Erythroblast (primary cell): ENCODE measurements at places on chromosomes 7 and 10.

GRCh38 chr10:62121187-62121530 lies 147.5 kb downstream of the RTKN2 start:
- no peak for DNase-seq

- DNase-seq = no peak
Measured at GRCh38 chr7:25385506-25386136, 157.3 kb upstream of the NPVF start.

DNA sequence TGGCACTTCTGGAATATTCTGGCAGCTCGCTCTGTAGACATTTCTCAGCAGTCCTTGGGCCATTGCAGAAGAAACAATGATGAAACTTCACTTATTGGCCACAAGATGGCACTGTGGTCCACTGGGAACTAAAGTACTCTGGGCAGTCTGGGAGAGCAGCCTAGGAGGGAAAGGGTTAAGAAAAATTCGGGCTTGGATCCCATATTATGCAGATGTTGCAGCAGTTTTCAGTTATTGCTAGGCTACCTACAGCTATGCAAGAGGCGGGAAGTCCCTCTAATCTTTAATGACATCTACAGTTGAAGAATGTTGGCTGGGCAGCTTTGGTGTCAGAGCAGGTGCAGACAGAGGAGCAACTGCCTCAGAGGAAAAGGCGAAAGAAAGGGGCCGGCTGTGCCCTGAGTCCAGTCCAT lies 201.7 kb upstream of the PRSS58 start:
- peak; percentile 61 for DNase-seq

- no peak for DNase-seq
Measured at GRCh38 chr10:30758338-30758737, 128.8 kb upstream of the LYZL2 start.

DNA sequence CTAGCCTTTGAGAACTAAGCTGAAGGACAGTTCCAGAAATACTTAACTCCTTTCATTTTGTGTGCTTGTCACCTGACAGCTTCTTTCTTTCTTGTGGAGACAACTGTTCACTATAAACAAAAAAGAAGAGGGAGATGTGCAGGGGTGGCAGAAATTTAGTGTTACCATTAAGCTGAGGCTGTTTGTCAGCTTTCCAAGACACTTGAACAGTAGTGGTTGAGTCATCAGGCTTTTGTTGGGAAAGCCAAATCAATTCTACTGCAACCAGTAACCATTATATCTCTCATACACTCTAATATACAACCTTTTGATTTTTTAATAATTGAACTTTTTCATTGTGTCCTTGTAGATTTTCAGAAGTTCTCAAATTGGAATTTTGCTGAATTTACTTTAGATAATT lies 75.3 kb downstream of the POLL start:
- no peak for DNase-seq

DNA sequence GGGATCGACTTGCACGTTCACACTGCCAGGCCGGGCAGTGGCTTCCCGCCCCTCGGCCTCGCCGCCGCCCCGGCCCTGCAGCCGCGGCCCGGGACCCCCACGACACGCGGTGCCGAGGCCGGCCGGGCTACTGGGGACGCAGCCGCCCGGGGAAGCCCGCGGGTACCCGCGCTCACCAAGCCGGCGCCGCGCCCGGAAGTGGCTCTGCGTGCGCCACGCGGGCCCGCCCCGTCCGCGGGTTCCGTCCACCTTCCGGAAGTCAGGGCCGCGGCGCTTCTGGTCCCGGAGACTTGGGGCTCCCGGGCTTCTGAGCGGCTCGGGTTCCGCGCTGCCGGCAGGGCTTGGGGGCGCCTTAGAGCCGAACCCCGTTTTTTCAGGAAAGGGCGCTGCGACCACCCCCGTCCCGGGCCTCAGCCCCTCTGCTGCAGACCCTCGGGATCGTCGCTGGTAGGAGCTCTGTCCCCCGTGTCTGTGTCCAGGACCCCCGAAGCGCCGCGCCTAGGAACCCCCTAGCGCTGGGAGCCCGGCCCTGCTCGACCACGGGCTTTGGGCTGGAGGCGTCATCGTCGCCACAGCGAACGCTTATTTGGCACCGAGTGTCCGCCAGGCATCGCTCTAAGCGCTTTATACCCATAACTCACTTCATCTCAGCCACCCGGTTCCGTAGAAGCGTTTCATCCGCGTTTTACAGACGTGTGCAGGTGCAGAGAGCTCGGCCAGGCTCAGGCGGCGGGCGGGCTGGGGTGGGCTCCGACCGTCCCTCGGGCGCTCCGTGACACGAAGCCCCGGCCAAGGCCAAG lies at the start of gene PSMG3:
Gene PSMG3, minus strand, starts transcription at position 200 of the 800 bp plus-strand sequence. CDS start 693 bp downstream, outside the sequence.
- peak; percentile 95 for DNase-seq

DNA sequence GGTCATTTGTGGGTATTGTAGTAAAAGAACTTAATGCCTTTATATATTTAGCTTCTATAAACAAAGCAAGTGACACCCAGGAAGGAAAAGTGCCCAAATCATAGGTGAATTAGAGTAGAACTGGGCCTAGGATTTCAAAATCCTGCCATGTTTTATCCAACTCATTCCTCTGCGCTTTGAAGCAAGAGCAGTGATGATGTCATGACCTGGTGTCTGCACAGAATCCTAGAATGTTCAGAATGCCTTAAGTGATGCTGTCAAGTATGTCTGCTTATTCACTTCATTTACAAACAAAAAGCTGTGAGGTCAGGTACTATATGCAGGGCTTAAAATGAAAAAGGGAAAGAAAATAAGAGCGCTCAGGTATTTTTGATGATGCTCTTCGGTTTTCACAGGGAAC lies 737.2 kb upstream of the ANKRD30A start:
- DNase-seq = no peak

DNA sequence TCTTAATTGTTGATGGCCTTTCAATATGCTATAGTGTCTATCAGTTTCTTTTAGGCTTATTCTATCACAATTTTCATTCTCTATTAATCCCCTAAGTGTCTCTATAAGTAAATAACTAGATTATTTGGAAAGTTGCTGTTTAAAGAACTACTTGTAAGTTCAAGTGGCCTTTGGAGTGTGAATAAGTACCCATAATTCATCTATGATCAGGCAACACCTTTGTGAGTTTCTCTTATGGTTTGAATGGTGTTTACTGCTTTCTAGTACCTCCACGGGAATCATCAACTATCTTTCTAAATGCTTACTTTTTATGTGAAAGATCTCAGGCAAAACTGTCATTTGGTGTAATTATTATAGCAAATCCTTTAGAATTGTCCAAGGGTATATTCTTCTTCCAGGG lies 166.7 kb downstream of the POU6F2 start:
- no peak for DNase-seq

GRCh38 chr10:93813507-93814465 lies 56.0 kb downstream of the LGI1 start:
- peak; percentile 42 for DNase-seq

DNA sequence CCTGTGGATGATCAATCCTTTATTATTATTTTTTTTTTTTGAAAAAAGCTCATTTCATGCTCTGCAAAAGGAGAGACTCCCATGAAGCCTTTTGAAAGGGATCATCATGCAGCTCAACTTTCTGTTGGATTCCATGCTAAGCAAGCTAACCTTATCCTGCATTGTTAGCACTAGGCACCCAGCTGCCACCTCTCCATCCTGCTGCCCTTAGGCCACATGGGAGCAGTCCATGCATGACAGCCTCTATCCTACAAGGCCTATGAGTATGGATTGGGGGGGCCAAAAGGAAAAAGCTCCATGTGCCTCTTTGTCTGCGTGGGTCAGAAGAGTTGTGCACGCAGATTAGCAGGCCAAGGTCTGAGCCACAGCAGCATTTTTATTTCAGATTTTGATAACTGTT lies 19.2 kb downstream of the SMNDC1 start:
- DNase-seq = no peak

GRCh38 chr7:40595832-40596231 lies 461.0 kb downstream of the SUGCT start:
- DNase-seq = no peak

DNA sequence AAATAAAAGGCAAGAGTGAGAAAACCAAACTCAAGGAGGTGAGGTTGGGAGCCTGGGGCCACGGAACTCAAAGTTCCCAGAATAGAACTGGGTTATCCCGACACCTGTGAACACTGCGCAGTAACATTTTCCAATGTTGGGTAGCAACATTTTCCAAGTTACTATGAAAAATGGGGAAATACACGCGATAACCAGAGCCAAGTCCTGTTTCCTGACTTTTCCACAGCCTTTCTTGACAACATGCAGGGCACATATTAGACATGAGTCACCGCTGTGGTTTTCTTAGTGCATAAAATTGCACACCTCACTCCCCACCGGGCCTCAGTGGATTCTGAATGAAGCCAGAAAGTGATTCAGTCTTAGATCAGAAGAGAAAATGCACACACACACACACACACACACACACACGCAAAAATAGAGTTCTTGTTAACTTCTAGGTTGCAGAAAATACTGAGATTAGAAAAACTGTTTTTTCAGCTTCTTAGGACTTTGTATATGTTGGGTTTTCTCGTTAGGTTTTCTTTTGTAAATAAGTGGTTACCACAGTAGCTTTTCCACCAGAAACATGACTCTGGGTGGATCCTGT lies 70.0 kb downstream of the CAMK1D start:
- DNase-seq = no peak

- DNase-seq = peak; percentile 52
Measured at GRCh38 chr7:99631295-99632109, 14.8 kb downstream of the ZSCAN25 start.

- DNase-seq = no peak
Measured at GRCh38 chr7:155506854-155507337, 39.5 kb downstream of the CNPY1 start.

- peak; percentile 72 for DNase-seq
Measured at GRCh38 chr10:3873728-3874461, 88.9 kb upstream of the KLF6 start.
